ENCODE measurements at places on chromosomes 2 and 18.

DNA sequence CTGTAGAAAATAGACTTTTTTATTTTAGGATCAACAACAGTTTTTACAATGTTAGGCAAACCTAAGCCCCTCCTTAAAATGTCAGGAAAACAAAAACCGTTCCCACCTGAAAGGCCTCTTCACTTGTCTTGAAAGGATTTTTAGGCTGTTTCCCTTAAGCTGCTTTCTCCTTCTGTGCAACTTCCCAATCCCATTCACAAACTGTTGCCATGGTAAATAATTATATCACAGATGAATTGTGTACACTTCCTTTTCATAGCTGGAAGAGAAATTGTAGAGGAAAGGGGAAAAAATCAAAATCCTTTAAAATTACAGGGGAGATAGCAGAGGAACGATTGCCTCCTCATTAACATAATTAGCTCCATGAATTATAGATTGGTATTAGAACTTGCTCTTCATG lies 1488.0 kb upstream of the CELF4 start:
- DNase-seq: no peak

GRCh38 chr2:112606547-112606946 lies 22.1 kb downstream of the CHCHD5 start:
- DNase-seq: no peak

DNA sequence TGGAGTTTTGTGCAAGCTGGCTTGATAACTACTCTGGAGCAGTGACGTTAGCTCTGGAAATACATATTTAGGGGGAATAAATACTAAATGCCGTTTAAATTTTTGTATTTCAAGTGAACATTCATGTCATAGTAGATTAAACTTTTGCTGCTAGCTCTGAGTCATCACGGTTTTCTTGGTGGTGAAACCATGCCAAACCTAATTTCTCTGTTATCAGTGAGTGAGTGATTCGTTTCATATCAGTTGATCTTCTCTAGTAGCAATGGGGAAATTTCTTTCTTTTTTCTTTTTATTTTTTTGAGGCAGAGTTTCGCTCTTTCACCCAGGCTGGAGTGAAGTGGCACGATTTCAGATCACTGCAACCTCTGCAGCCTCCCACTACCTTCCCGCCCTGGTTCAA lies 211.1 kb downstream of the PTPRM start:
- no peak for DNase-seq

- DNase-seq: no peak
Measured at GRCh38 chr2:86370579-86370978, 33.2 kb upstream of the REEP1 start.

GRCh38 chr18:21264651-21265050 lies 22.6 kb downstream of the GREB1L start:
- no peak for DNase-seq

- no peak for DNase-seq
Measured at GRCh38 chr2:8627019-8627691, 54.7 kb upstream of the ID2 start.

GRCh38 chr2:11568436-11568835 lies 34.6 kb downstream of the GREB1 start:
- DNase-seq: no peak

- DNase-seq: no peak
Measured at GRCh38 chr18:8163286-8163959, 445.8 kb upstream of the RAB12 start.

GRCh38 chr2:79000008-79000576 lies 25.4 kb upstream of the REG3G start:
- DNase-seq: no peak

DNA sequence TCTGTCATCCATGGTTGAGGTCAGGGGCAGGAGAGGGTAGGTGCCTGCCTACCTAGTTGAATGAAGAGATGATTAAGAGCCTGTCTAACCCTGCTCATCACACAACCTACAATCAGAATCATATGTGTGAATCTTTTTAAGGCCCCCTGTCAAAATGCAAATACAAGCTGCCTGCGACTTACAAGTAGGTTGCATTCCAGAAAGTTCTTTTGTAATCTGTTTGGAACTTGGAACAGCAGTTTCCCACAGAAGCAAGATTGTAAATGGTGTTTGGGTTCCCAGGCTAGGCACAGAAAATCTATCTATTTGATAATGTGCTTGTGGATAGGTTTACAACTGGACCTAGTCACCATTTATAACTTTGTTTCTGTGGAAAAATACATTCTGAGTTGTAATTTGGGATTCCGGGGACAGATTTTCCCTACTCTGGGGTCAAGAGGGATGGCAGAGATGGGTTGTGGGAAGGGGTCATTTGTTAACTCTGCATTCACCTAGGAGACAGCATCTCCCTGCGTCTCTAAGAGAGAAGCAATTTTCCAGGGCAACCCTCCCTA lies 4.4 kb downstream of the LIPG start:
- DNase-seq: no peak

GRCh38 chr2:152098496-152099366 lies at the start of gene CACNB4:
Gene CACNB4, minus strand, starts transcription at chr2:152099044.
- no peak for DNase-seq

GRCh38 chr18:53443831-53444230 lies 780.6 kb downstream of the MBD2 start:
- DNase-seq: no peak

- DNase-seq: no peak
Measured at GRCh38 chr2:224944707-224945547, 97.3 kb downstream of the DOCK10 start.

GRCh38 chr2:229920011-229920641 lies 1.7 kb downstream of the TRIP12 start:
- peak; percentile 9 for DNase-seq

DNA sequence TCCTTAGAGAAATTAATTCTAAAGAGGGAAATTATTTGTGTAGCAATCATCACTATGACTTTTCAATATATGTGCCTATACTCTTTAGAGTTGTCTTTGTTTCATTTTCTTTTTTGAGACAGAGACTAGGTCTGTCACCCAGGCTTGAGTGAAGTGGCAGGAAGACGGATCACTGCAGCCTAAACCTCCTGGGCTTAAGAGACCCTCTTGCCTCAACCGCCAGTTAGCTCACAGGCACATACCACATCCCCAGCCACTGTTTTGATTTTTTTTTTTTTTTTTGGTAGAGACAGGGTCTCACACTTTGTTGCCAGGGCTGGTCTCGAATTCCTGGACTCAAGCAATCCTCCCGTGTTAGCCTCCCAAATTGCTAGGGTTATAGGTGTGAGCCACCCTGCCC lies 12.4 kb downstream of the YWHAQ start:
- DNase-seq: no peak

GRCh38 chr2:130150181-130151144 lies 5.6 kb upstream of the CCDC74B start:
- no peak for DNase-seq

GRCh38 chr2:45898819-45899218 lies 247.3 kb downstream of the PRKCE start:
- DNase-seq: no peak

- no peak for DNase-seq
Measured at GRCh38 chr2:187493877-187494568, 46.0 kb upstream of the CALCRL start.

- DNase-seq: no peak
Measured at GRCh38 chr18:23155537-23155936, 20.3 kb downstream of the CABLES1 start.

- DNase-seq: no peak
Measured at GRCh38 chr2:85873679-85874078, 15.1 kb downstream of the ST3GAL5 start.

- no peak for DNase-seq
Measured at GRCh38 chr2:33083699-33084387, 137.1 kb downstream of the LTBP1 start.

DNA sequence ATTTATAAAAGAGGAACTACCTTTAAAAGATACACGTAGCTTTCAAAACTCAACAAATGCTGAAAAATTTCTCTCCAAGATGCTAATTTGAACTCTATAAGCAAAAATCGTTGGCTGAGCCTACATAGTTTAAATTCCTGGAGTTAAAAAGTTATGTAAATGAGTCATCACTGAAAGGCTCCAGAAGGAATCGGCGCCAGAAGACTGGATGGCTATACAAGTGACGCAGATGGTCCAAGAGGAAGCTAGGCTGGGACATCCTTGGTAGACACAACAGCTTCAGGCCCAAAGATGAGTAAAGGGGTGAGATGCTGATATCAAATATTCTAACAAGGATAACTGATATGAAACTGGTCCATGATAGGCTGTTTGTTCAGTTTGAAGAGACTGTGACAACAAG lies 22.8 kb upstream of the DNAH6 start:
- DNase-seq: no peak
